ENCODE measurements at places on chromosomes 4 and X. TPM values are rescaled to one million over a fixed set of nuclear protein-coding genes. Genes with fewer than 3 reads are reported as not detected.

Gene PTCHD1
- total RNA-seq, result not detected

Gene UNC5C
- not detected for total RNA-seq

- no peak for DNase-seq
These were observed 21.7 kb upstream of the MED14 start for GRCh38 chrX:40757058-40757457.

GRCh38 chrX:40329616-40330015, 231.9 kb upstream of the BCOR start:
- DNase-seq, result no peak
